GM23248 (cell line): ENCODE measurements at places on chromosomes 5 and 9. TPM values are rescaled to one million over a fixed set of nuclear protein-coding genes. Genes with fewer than 3 reads are reported as not detected.

- DNase-seq: no peak
- no peak overlapping the region for H3K27ac ChIP-seq
- H3K4me3 ChIP-seq: no peak overlapping the region
- peaks cover 21% of the 10 kb centered on the region for H3K4me1 ChIP-seq
Measured at GRCh38 chr5:113022661-113023060, 46.1 kb downstream of the DCP2 start.

DNA sequence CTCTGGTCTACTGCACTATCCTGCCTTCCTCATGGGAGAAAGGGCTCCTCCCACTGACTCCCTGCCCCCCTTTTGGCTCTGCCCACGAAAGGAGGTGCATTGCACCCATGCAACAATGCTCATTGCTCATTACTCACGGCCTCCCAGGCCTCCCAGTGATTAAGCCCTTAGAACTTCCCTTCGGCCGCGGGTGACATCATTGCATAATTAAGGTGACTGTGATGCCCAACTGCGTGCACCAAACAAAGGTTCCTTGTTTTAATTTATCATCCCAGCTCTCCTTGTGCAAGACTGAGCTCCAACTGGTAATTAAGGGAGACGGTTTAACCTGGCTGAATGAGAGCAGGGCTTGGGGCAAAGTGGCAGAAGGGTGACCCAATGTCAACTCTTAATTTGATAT, 180.4 kb downstream of the GAS1 start:
- no peak overlapping the region for H3K4me3 ChIP-seq
- H3K27me3 ChIP-seq: no peaks in the 10 kb centered on the region
- H3K4me1 ChIP-seq: peaks cover 12% of the 10 kb centered on the region
- H3K27ac ChIP-seq: peak overlapping the region; percentile 31
- DNase-seq: peak; percentile 96
- H3K36me3 ChIP-seq: no peaks in the 10 kb centered on the region

FBXL7 gene
- total RNA-seq: 7.5 and 8.7 TPM in 2 replicates

DNA sequence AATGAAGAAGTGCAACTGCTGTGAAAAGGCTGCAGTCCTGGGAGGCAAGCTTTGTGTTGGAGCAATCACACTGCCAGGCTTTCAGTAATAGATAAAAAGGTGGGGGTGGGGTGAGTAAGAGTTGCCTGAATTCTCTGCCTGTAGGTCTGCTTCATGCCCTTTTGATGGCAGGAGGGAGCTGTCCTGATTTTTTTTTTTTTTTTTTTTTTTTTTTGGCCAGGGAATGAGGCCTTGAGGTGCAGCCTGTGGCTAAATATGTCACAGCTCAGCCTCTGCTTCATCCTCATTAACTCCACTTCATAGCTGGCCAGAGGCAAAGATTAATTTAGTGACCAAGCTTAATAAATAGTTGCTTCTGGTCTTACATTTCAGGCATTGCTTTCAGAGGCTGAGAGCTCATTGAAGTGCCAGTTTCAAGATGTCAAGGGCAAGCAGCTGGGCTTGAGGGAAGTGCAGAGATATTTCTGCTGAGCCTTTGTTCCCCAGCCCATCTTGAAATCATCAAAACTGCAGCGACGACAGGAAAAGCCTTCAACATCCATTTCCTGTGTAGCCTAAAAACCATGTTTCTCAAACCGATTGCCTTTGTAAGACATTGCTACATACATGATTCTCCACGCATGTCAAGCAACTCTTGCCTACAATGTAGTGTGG, 134.7 kb downstream of the MACIR start:
- no peaks in the 10 kb centered on the region for H3K27me3 ChIP-seq
- H3K27ac ChIP-seq: 0 out of 2 replicates have a peak overlapping the region, but pooled peaks have one; percentile 18
- H3K4me3 ChIP-seq: no peak overlapping the region
- peak; percentile 67 for DNase-seq
- no peaks in the 10 kb centered on the region for H3K36me3 ChIP-seq

PCDHAC2 gene
- total RNA-seq: not detected in 2 replicates

IL5 gene
- not detected in 2 replicates for total RNA-seq

DNA sequence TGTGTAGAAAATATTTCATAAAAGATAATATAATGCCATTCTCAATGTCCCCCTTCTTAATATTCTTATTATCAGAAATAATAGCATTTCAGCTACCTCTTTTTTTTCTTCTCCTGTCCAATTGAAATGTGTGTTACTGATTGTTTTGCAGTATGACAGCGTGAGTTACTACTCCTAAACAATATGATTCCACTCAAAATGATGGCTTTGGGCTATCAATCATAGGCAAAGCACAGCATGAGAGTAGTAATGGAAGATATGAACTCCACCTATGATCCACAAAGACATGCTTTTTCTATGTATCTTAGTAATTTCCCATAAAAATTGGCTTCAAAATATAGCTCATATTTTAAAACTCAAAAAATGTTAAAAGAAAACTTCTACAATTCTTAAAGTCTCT, 867.3 kb upstream of the NUDT12 start:
- H3K27ac ChIP-seq: no peak overlapping the region
- DNase-seq: no peak
- H3K27me3 ChIP-seq: no peaks in the 10 kb centered on the region
- H3K4me3 ChIP-seq: no peak overlapping the region
- H3K36me3 ChIP-seq: no peaks in the 10 kb centered on the region
- H3K4me1 ChIP-seq: no peaks in the 10 kb centered on the region

ACTBL2 gene
- total RNA-seq: 0.11 and 0.76 TPM in 2 replicates

- H3K36me3 ChIP-seq: peaks cover 29% of the 10 kb centered on the region; the same call in 1 of the 2 replicates
- H3K27ac ChIP-seq: no peak overlapping the region
- no peak for DNase-seq
- peaks cover 36% of the 10 kb centered on the region for H3K4me1 ChIP-seq
- H3K27me3 ChIP-seq: no peaks in the 10 kb centered on the region
- H3K4me3 ChIP-seq: no peak overlapping the region
Measured at GRCh38 chr9:110110154-110110553, 97.8 kb downstream of the C9orf152 start.

DNA sequence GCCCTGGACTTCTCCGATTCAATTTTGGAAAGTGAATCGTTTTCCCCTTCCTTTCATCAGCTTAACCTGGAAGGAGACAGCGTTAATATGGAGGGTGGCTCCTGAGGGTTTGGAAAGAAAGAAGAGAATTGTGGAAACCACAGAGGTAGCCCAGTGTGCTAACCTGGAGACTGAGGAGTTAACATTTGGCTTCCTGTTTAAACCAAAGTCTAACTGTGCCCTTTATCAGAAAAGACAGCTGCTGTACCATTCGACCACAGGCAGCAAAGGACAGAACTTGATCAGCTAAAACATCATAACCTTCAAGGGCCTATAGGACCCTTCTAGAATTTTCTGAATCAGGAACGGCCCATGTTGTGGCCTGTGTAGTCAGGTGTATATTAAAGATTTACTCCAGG, 735 bp downstream of the IDNK start:
- H3K4me1 ChIP-seq: 0 out of 2 replicates have a peak, but pooled peaks cover 4% of the 10 kb centered on the region
- H3K4me3 ChIP-seq: peak overlapping the region; percentile 83
- peak overlapping the region; percentile 40 for H3K27ac ChIP-seq
- H3K36me3 ChIP-seq: no peaks in the 10 kb centered on the region
- H3K27me3 ChIP-seq: no peaks in the 10 kb centered on the region

WNK2 gene
- not detected in 2 replicates for total RNA-seq

GRCh38 chr5:145324767-145325479, 510.2 kb downstream of the PRELID2 start:
- peak; percentile 5 for DNase-seq
- H3K4me3 ChIP-seq: no peak overlapping the region
- no peak overlapping the region for H3K27ac ChIP-seq
- no peaks in the 10 kb centered on the region for H3K4me1 ChIP-seq
- H3K27me3 ChIP-seq: no peaks in the 10 kb centered on the region
- H3K36me3 ChIP-seq: no peaks in the 10 kb centered on the region

GRCh38 chr5:112931473-112931872, 9.4 kb upstream of the REEP5 start:
- no peaks in the 10 kb centered on the region for H3K27me3 ChIP-seq
- H3K36me3 ChIP-seq: no peaks in the 10 kb centered on the region
- H3K4me1 ChIP-seq: peaks cover 13% of the 10 kb centered on the region; the same call in 1 of the 2 replicates

CCDC127 gene
- 6.3 and 7.5 TPM in 2 replicates for total RNA-seq

- H3K36me3 ChIP-seq: no peaks in the 10 kb centered on the region
- H3K27ac ChIP-seq: no peak overlapping the region
Measured at GRCh38 chr5:169175733-169176132, 125.2 kb downstream of the SLIT3 start.

CDH12 gene
- total RNA-seq: not detected in 2 replicates

GRCh38 chr9:83560169-83560826, 22.1 kb upstream of the FRMD3 start:
- no peak for DNase-seq
- H3K4me3 ChIP-seq: no peak overlapping the region
- no peaks in the 10 kb centered on the region for H3K36me3 ChIP-seq
- no peaks in the 10 kb centered on the region for H3K4me1 ChIP-seq

- DNase-seq: peak; percentile 45
- no peaks in the 10 kb centered on the region for H3K36me3 ChIP-seq
- no peaks in the 10 kb centered on the region for H3K27me3 ChIP-seq
- H3K4me3 ChIP-seq: no peak overlapping the region
- no peak overlapping the region for H3K27ac ChIP-seq
- H3K4me1 ChIP-seq: peaks cover 3% of the 10 kb centered on the region; the same call in 1 of the 2 replicates
Measured at GRCh38 chr9:78213712-78214111, 22.2 kb upstream of the CEP78 start.
